Activated T-cell treated with anti-CD3 and anti-CD28 coated beads for 1 hour (primary cell): ENCODE measurements at places on chromosomes 2 and 18.

- no peak for DNase-seq
Observed at GRCh38 chr2:55986700-55987440, 63.3 kb upstream of the EFEMP1 start.

- DNase-seq = no peak
Observed at GRCh38 chr18:64707052-64707451, 558.2 kb upstream of the LINC00305 start.

GRCh38 chr2:43402452-43402937, 176.1 kb upstream of the ZFP36L2 start:
- no peak for DNase-seq

DNA sequence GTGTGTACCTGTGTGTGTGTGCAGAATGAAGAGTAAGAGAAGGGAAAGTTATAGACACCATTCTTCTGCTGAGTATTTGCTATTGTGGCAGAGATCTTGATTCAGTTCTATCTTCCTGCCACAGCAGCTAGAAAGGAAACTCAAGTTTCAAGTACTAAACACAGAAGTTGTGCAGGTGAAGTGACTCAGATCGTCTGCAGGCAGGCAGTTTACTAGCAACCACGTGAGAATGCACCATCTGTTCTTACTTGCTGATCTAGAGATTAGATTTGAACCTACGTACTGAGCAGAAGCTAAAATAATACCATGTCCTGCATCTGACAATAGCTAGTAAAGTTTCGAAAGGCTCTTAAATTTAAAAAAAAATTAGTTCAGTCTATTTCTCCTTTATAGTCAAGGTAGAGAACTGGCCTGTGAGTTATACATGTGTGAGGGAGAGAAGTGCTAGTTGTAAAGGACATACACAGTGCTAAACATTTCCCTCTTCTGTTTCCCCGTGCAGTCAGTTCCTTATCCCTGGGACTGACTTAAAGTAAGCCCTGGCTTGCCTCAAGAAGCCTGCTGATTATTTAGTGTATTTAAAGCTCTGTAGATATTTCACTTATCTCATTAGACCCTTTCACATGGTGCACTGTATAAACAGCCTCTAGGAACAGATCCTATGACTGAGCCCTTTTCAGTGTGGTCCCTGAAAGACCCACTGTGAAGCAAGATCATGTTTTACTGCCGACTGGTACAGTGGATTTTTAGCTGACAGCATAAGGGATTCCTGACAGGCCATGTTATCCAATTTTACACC, 45.0 kb downstream of the SLC38A11 start:
- DNase-seq = no peak

- no peak for DNase-seq
Observed at GRCh38 chr2:227125506-227125905, 38.5 kb downstream of the COL4A4 start.

- DNase-seq = no peak
Observed at GRCh38 chr2:197647961-197648690, 27.3 kb downstream of the RFTN2 start.
